ENCODE measurements at places on chromosomes 6 and 20.

DNA sequence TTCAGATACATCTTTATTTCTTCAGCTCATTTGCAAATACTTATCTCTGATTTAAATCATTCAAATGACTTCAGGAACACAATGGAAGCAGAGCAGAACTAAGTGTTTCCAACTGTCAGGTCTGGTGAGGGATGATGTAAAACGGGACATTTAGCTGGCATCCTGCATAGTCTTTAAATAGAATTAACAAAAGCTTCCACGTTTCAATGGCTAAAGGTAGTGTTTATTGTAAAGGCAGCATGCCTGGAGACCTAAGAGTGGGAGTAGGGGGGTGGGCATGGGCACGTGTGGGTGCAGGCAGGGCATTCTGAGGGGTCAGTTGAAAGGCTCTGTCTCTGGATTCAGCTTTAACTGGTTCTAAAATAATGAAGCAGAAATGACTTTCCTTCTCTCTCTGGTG lies 174.9 kb downstream of the PLCB1 start:
- no peak for DNase-seq

GRCh38 chr6:32432050-32432450 lies 7.6 kb upstream of the HLA-DRA start:
- DNase-seq, result no peak

DNA sequence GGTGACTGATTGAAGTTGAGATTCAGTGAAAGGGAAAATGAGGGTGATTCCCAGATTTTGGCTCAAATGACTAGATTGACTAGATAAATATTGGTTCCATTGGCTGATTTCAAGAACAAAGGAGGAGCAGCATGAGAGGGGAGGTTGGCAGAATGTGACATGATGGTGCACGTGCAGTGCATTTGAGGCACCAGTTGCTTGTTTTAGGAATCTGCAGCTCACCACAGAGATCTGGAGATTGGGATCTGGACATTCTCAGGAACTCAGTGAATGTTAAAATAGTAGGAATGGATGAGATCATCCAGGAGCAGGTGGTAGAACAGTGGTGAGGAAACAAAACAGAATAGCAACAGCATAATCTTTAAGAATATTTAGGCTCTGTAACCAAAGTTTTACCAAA lies 496.3 kb downstream of the DHX35 start:
- no peak for DNase-seq

GRCh38 chr6:142913036-142913510 lies 31.9 kb downstream of the HIVEP2 start:
- no peak for DNase-seq

- no peak for DNase-seq
These were observed 24.6 kb downstream of the JAG1 start for GRCh38 chr20:10649080-10649796.

DNA sequence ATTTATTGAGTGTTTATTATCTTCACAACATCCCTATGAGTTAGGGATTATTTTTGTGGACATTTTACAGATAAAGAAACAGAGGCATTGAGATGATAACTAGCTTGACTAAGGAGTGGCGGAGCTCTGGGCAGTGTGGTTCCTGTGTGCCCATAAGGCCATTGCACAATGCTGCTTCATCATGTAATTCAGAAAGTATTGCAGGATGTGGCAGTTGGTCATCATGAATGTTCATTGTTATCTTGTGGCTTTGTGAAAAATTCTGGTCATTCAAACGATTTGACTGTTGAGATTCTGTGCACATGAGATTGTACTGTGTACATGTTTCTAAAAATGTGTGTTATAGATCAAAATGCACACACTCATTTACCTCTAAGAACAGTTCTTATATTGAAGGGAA lies 150.8 kb downstream of the ESR1 start:
- peak; percentile 34 for DNase-seq

GRCh38 chr6:4712291-4712690 lies 63.9 kb upstream of the CDYL start:
- DNase-seq, result no peak

All from amniotic stem cell (primary cell).